ENCODE measurements at places on chromosomes 7 and 10. TPM values are rescaled to one million over a fixed set of nuclear protein-coding genes. Genes with fewer than 3 reads are reported as not detected.

DNA sequence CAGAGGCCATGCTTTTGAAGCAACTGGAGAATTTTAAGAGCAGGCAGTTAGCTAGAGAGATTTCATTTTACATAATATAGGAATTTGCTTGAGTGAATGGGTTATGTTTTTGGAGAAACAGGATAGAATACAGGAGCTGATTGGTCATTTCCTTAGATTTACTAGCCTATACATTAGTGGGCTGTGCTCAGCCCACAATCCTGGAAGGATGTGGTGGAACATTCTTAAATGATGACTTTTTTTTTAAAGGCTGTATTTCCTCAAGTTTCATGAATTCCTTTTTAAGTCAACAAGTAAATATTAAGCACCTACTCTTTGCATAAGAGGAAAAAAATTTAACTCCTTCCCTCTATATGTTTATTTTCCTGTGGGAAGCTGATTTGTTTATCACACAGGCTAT lies 314.4 kb upstream of the BMPER start:
- no peaks in the 10 kb centered on the region for H3K36me3 ChIP-seq
- no peak overlapping the region for H3K27ac ChIP-seq
- no peaks in the 10 kb centered on the region for H3K4me1 ChIP-seq
- no peak for DNase-seq

The CUEDC2 gene
- 87.2 TPM for total RNA-seq

The FEZF1 gene
- total RNA-seq, result not detected

- DNase-seq, result no peak
- peaks cover 12% of the 10 kb centered on the region for H3K4me1 ChIP-seq
- no peak overlapping the region for H3K27ac ChIP-seq
- H3K27me3 ChIP-seq, result no peaks in the 10 kb centered on the region
- peaks cover 6% of the 10 kb centered on the region for H3K36me3 ChIP-seq
Observed at GRCh38 chr7:157791261-157791660, 454.5 kb downstream of the DNAJB6 start.

DNA sequence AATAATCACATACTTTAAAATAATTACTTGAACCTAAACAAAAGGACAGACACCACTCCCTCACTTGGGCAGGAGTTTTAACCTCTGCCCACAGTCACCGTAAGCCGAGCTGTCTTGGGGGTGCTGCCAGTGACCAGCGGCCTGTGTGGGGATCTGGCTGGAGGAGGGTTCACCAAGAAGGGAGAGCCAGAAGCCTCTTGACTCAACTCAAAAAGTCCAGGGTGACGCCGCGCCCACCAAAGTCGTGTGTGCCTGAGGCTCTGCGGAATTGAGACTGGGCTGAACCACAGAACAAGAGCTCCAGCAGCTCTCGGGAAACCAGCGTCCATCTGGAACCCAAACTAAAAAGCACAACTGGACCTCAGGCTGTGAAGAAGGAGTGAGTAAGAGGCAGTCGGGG lies 35.8 kb downstream of the ZFAND2A start:
- H3K4me1 ChIP-seq, result peaks cover 37% of the 10 kb centered on the region
- peak overlapping the region; percentile 79 for H3K27ac ChIP-seq
- peaks cover 55% of the 10 kb centered on the region for H3K36me3 ChIP-seq
- H3K4me3 ChIP-seq, result no peak overlapping the region

- no peaks in the 10 kb centered on the region for H3K36me3 ChIP-seq
- no peaks in the 10 kb centered on the region for H3K27me3 ChIP-seq
- H3K27ac ChIP-seq, result no peak overlapping the region
Observed at GRCh38 chr10:11682851-11683250, 59.3 kb upstream of the ECHDC3 start.

- DNase-seq, result no peak
- H3K4me3 ChIP-seq, result no peak overlapping the region
- H3K4me1 ChIP-seq, result peaks cover 9% of the 10 kb centered on the region
- H3K27ac ChIP-seq, result no peak overlapping the region
Observed at GRCh38 chr10:34786464-34786863, 28.6 kb downstream of the PARD3 start.

- H3K36me3 ChIP-seq, result no peaks in the 10 kb centered on the region
- DNase-seq, result no peak
- no peaks in the 10 kb centered on the region for H3K4me1 ChIP-seq
- H3K27me3 ChIP-seq, result no peaks in the 10 kb centered on the region
Observed at GRCh38 chr10:44724415-44725174, 186.5 kb upstream of the TMEM72 start.

DNA sequence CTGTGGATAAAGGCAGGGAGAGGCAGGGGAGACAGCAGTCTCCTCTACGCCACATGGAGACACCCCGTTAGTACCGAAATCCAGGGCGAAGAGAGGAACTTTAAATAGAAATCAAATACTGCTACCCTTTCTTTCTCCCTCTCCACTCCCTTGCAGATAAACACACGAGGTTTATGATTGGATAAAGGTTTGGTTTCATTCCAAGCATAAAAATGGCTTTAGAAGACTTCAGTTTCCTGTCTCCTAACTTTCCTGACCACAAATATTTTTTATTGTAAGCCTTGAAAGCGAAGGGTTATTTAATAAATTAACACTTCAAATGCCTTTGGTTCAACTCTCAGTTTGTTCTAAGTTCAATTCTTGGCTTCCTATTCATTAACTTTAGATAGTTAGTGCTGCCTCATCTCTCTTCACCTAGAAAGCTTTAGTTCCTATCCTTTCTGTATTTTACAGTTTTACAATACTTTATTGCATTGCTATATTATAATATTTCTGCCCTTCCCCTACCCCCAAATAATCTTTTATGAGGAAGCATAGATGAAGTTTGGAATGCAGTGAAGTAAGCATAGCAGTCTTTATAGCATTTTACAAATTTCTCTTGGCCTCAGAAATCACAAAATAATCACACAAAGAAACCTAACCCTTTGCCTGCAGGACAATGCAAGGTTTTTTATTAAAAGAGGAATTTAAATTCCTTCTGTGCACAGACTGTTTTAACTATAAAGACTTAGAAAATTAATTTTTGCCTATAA lies 31.5 kb upstream of the ARID5B start:
- no peak overlapping the region for H3K27ac ChIP-seq
- H3K4me3 ChIP-seq, result no peak overlapping the region
- no peaks in the 10 kb centered on the region for H3K36me3 ChIP-seq
- no peaks in the 10 kb centered on the region for H3K27me3 ChIP-seq
- H3K4me1 ChIP-seq, result peaks cover 3% of the 10 kb centered on the region

GRCh38 chr7:2062648-2063047 lies 170.1 kb downstream of the MAD1L1 start:
- H3K4me1 ChIP-seq, result peaks cover 40% of the 10 kb centered on the region
- peaks cover 57% of the 10 kb centered on the region for H3K36me3 ChIP-seq
- no peaks in the 10 kb centered on the region for H3K27me3 ChIP-seq
- DNase-seq, result no peak

The ZNF12 gene
- 36.0 TPM for total RNA-seq

GRCh38 chr10:116139886-116140285 lies 133.1 kb downstream of the GFRA1 start:
- H3K4me3 ChIP-seq, result no peak overlapping the region
- H3K27me3 ChIP-seq, result no peaks in the 10 kb centered on the region
- H3K36me3 ChIP-seq, result no peaks in the 10 kb centered on the region

DNA sequence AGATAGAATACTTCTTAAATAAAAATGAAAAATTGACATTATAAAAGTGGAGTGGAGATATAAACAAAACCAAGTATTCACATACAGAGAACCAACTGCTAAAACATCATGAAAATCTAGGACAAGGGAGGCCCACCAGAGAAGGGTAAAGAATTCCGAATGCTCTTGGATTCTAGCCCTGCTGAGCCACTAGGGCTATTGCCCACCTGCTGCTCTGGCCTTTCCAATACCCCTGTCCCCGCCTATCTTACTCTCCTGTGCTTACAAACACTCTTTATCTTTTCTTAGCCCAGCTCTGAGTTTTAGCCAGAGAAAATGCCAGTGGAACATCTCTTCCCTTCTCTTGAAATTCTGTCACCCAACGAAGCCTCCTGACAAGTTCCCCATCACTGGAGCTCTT lies 100.3 kb downstream of the MACC1 start:
- H3K36me3 ChIP-seq, result no peaks in the 10 kb centered on the region
- H3K4me1 ChIP-seq, result no peaks in the 10 kb centered on the region
- no peak overlapping the region for H3K27ac ChIP-seq

GRCh38 chr10:132170561-132171361 lies 16.0 kb upstream of the DPYSL4 start:
- peak; percentile 29 for DNase-seq
- H3K4me1 ChIP-seq, result peaks cover 19% of the 10 kb centered on the region
- no peak overlapping the region for H3K27ac ChIP-seq
- H3K27me3 ChIP-seq, result peaks cover under 1% of the 10 kb centered on the region

The KCNH2 gene
- total RNA-seq, result 9.1 TPM

GRCh38 chr10:71081912-71082311 lies 130.5 kb upstream of the UNC5B start:
- DNase-seq, result no peak
- no peak overlapping the region for H3K4me3 ChIP-seq
- H3K36me3 ChIP-seq, result no peaks in the 10 kb centered on the region
- no peaks in the 10 kb centered on the region for H3K27me3 ChIP-seq

GRCh38 chr7:123871998-123872867 lies 27.3 kb downstream of the HYAL4 start:
- no peak overlapping the region for H3K27ac ChIP-seq
- H3K36me3 ChIP-seq, result no peaks in the 10 kb centered on the region
- peak; percentile 54 for DNase-seq
- no peaks in the 10 kb centered on the region for H3K27me3 ChIP-seq

Data from spinal cord (tissue), 10 donors.